ENCODE measurements at places on chromosomes 2 and 18. TPM values are rescaled to one million over a fixed set of nuclear protein-coding genes. Genes with fewer than 3 reads are reported as not detected.

- no peak for DNase-seq
Observed at GRCh38 chr18:39380186-39380725, 1814.7 kb upstream of the CELF4 start.

GRCh38 chr2:129252781-129253460 lies 726.5 kb upstream of the RAB6C start:
- no peak for DNase-seq

GRCh38 chr18:37280701-37281393 lies 284.8 kb downstream of the CELF4 start:
- DNase-seq: no peak

DNA sequence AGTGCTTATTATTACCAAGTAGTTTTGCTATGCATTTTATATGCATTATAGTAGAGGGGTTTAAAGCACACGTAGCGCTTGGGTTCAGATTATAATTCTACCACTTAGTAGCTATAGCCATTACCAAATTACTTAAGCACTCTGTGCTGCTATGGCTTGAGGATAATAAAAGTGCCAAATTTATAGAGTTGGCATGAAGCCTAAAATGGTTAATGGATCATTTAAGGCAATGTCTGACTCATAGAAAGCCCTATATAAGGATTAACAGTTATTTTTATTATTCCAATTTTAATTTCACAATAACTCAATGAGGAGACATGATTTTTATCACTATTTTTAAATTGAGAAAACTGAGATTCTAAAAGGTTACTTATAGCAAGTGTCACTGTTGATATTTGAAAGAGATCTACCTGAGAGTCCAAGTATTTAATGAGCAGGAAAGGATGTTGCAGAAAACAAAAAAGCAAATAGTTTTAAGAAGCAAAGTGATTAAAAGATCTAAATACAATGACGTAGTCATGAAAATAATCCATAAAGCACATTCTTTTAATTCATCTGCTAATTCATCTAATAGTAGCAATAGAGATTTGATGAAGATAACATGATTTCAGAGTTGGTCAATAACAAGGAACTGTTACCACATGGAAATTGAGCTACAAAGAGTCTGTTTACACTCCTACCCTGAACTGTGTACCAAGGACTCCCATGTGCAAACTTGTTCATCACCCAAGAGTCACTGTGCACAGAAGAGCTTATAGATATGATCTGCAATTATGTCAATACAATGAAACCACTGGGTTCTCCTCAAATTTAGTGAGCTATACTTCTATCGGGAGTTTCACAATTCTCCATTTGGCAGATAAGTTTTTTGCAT lies 78.8 kb upstream of the DTNA start:
- DNase-seq: no peak

DNA sequence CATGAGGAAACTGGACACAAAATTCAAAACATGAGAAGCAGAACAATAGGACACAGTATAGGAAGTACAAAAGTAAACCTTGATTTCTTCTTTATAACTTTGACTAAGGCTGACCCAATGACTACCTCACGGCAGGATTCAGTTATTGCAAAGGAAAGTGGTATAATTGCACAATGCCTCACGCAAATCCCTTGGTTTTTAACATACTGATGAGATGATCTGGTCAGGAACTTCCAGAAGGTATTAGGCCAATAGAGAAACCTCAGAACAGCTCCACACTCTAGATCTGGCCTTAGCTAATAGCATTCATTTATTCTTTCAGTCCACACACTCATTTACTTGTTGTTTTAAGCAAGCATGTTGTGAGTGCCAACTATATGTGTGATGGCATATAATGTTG lies 1526.9 kb upstream of the ACVR2A start:
- no peak for DNase-seq

DNA sequence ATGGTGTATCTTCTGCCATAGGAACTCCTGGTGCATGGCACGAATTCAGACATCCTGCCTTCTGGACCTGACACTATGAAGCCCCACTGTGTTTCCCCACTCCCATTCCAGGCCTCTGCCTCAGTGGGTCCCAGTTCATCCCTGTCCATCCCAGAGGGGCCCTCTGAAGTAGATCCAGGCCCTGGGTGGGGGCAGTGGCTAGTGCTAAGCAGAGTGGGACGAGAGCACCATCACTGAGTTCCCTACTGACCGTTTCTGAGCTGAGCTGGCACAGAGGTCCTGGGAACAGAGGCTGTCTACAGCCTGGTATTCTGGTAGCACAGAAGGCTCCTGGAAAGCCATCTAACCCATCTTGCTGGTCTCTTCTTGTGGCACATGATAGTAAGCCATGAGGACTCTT lies 54.0 kb downstream of the ATOH8 start:
- DNase-seq: peak; percentile 33

GRCh38 chr2:54915101-54915500 lies 135.2 kb downstream of the RTN4 start:
- DNase-seq: no peak

DNA sequence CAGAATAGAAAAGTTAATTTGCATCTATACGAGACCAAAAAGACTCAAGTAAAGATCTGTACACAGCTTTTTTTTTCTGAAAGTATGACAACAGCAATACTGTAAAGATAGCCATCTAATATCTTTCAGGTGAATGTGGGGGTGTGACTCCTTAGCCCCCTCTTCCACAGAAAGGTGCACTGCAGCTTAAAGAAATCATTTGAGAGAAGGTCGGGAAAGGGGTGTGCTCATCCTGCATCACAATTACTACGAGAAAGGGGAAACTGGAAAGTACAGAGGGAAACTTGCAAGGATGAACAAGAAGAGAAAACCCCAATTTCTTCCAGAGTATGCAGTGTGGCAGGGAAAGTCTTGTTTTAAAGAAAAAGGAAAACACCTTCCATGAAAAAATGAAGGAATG lies 255.6 kb downstream of the CCDC178 start:
- no peak for DNase-seq

DNA sequence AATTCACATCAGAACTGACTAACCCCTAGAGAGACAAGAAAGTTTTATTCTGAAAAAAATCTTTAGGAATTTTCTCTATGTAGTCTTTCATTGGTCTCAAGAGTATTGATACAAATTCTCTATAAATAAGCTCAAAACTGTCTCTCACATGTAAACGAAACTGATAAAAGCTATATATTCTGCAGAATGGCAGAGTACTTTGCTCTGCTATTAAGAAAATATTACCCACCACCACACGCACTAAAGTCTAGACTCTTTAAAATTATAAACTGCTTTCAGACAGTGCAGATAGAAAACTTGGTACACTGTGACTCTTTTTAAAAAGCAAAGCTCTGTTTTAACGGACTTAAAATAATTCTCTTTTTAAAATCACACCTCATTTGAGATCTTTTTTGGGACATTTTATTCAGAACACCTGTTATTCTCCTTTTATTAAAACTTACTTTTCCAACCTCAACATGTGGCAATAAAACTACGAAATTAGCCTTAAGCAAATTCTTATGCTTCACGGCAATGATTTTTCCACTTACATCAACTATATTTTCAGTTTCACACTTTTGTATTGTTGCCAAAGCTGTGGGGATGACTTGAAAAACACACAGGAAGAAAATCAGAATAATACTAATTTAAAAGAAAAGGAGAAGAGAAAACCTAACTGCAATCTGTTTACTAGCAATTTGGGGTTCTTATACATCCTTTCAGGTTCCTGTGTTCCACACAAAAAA lies 58.0 kb downstream of the CCDC88A start:
- no peak for DNase-seq

- DNase-seq: no peak
Observed at GRCh38 chr2:167471734-167472133, 583.5 kb downstream of the XIRP2 start.

- DNase-seq: no peak
Observed at GRCh38 chr2:41853427-41854191, 194.2 kb upstream of the PKDCC start.

The ALK gene
- total RNA-seq: 1.2 TPM

The UGT1A5 gene
- not detected for total RNA-seq

The CFAP221 gene
- total RNA-seq: not detected

Data from sigmoid colon (tissue), 7 donors.